CD4-positive, alpha-beta T cell treated with Interferon alpha-2 for 1 hour (primary cell): ENCODE measurements at places on chromosomes 2 and 18.

DNA sequence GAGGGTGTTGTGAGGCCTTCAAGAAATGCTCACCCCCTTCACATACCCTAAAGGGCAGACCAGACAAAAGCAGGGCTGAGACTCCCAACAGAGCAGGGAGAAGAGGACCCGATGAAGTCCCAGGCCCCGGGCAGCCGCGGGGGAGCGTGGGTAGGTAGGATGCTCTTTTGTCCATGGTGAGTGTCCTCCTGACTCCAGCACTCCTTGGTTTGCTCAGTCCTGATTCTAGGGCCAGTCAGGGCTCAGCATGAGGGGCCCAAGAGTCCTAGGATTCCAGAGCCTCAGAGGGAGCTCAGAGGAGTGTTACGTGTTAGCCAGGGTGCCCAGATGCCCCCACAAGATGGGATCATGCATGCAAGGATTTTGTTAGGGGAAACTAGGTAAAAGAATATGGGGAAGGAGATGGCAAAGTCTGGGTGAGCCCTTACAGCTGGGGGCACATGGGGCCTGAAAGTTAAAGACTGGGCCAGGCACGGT lies 64.8 kb downstream of the SMAD7 start:
- no peak for DNase-seq

DNA sequence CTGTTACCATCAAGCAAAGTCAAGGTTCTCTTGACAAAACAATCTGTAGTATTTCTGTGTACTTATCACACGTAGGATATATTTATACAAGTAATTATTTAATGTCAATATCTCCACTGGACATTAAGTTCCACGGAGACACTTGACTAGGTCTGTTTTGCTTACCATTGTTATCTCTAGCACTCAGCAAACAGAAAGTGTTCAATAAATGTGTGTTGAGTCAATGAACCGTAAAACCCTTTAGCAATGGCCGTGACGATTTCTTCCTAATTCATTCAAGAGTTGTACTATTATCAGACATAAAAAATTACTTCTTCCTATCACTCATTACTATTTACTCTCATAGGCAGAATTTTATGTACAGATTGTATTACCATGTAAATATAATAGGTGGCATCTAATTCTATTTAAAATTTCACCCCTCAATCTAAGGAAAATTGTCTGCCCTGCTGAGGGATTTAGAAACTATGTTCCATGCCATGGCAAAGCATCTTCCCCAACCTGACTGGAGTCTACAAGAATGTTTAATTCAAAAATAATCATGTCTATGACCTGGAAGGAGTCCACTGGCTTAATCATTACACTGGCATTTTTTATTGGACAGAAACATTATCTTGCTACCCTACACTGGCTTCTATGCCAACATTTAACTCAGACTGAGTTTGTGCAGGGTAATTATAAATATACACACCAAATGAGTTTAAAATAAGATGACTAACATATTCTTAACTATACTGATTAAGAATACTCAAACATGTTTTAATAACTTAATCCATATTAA lies 301.9 kb downstream of the ZEB2 start:
- no peak for DNase-seq

- no peak for DNase-seq
Observed at GRCh38 chr2:18311420-18312195, 248.8 kb downstream of the RDH14 start.

GRCh38 chr2:204692790-204693189 lies 147.5 kb downstream of the PARD3B start:
- no peak for DNase-seq

- DNase-seq: no peak
Observed at GRCh38 chr2:47592381-47592780, 189.4 kb downstream of the MSH2 start.

DNA sequence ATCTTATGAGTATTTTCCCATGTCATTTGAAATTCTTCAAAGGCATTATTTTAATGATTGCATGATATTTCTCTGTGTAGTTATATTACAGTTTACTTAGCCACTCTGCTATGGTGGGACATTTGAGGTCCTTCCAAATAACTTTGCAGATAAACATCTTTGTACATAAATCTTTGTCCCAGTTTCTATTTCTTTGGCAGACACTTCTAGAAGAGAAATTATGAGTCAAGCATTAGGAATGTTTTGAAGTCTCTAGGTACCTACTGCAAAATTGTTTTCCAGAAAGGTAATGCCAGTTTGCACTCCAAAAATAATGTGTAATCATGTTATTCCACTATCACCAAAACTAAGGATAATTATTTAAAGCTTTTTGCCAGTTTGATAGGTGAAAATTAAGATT lies 149.7 kb downstream of the EN1 start:
- no peak for DNase-seq
